ENCODE measurements at places on chromosomes 11 and 22.

DNA sequence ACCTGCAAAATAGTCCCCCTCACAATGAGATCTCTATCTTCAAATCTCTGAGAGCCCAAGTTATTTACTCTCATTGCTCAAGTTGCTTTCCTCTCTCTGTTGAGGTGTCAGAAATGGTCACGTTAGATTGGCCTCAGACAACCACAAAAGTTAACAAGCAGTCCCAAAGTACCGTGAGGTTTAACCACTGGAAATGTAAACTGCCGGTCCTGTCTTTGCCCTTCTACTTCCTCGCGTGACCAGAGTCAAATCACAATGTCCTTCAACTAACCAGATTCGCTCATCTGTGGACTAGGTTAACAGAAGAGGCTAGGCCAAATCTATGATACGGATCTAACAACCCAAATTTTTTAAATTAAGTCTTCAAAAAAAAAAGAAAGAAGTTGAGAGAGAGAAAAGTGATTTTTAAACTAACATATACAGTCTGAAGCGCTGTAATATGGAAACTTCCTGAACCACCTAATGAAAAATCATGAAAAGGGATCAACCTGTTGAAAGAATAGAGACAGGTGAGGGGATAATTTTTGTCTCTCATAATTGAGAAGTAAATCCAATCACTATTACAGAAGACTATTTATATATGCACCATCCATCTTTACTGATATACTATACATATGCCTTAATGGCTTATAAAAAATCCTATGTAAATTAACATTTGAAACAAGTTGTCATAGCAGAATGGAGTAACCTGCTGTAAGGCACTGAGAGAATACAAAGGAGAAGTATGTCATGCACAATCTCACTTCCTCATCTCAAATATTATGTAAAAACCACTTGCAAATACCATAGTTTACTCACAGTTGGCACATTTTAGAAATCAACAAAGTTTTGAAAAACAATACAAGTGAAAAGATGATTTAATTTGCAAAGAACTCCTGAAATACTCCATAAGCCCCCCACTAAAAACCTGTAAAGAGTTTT, 3.3 kb upstream of the JAML start:
- DNase-seq: no peak

DNA sequence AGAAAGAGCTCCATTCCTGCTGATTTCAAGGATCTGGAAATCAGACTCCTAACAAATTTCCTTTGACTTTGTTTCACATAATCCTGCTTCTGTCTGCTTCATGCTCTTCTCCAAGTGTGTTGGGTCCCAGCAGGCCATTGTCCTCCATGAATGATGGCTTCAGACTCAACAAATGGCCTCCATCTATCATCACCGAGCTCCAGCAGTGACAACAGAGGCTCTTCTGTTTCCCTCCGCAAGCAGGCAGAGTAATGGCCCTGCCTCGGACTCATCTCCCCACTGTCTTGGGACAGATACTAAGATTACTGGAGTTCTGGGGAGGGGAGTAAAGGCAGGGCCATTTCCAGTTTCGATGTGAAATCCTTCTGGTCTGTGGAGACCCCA, 127.3 kb downstream of the TENM4 start:
- DNase-seq: peak; percentile 36

DNA sequence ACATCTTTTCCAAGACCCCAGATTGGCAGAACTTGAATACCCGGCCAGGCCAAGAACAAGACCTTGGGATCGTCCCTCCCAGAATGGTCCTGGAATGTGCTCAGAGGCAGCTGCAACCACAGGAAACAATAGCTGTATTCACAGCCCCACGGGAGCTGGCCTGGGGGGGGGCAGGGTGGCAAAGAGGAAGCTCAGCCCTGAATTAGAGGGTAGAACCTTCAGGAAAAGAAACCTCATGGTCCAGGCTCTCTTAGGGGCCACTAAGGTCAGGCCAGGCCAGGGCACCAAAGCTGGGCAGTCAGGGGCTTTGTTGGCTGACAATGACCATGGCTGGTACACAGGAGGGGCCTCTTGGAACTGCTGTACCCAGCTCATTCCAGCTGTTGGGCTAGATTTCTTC, 17.3 kb downstream of the RPL27A start:
- peak; percentile 23 for DNase-seq

DNA sequence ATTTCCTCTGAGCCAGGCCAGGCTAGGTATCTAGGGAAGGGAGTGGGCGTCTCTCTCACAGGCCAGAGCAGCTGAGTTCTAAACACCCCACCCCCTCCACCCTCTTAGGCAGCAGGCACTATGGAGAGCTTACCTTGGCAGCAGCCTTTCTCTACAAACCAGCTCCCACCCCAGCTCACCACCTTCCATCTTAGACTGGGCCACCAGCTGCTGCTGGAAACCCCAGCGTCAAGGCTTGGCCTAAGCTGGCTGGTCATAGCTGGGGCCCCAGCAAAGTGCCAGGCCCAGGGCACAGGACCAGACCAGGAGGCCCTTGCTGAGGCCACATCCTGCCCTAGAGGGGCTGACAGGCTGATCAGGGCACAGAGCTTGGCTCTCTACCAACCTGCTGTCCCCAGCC, 20.2 kb downstream of the SLC22A12 start:
- no peak for DNase-seq

- DNase-seq: no peak
Observed at GRCh38 chr22:44701824-44702478, at the start of gene PRR5. Gene PRR5 (plus strand): TSS chr22:44702204. CDS start chr22:44702475, 271 bp downstream.

DNA sequence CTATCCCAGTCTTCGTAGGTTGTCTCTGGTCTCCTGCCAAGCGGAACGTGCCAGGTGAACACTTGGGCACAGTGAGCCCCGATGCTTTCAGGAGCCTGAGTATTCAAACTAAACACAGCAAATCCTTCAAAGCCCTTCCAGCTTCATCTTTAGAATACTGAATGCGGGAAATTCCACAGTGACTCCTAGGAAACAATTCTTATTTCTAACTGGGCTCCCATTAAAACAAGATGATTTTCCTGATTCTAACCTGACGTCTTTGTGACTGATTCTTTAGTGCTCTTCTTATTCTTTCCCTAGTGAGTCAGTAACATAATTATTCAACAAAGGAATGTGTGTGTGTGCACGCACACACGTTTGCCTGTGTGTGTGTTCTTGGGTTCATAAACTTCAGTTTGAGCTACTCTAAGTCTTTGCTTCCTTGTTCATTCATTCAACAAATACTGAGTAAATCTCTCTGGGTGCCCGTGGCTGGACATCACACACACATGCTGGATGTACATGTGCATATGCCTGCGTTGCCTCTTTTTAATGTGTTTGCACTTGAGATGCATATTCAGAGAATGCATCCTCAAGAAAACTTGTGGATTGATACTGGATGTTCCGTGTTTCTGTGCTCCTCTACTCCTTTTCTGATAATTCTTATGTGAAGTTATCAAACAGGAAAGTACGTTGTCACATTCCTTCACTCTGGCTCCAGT, 134.5 kb downstream of the WNT7B start:
- DNase-seq: no peak

DNA sequence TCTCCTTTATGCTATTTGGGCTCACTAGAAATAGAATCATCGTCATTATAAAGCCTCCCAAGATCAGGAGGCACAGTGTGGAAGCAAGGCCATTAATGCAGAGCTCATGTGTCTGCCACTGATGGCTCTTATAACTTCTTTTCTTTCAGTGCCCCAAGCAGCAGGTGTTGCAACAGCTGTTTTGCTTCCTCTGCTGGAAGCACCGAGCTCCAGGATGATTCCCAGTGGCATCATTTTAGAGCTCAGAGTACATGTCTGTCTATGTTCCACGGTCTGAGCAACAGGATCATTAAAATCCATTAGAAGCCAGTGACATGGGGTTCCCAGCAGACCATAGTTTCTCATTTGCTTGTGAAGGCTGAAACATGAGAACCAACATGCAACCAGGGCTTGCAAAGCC, 803.0 kb upstream of the FAT3 start:
- DNase-seq: no peak

- DNase-seq: no peak
Observed at GRCh38 chr22:39237318-39238100, 7.3 kb downstream of the PDGFB start.

GRCh38 chr11:75867778-75868374, 52.9 kb downstream of the UVRAG start:
- peak; percentile 52 for DNase-seq

- no peak for DNase-seq
Observed at GRCh38 chr11:45927332-45927683, 4.9 kb downstream of the LARGE2 start.

Measured in amygdala (tissue), 56 donors.